ENCODE measurements at places on chromosomes 16 and 17.

- DNase-seq, result no peak
Measured at GRCh38 chr17:70677783-70678647, 508.7 kb downstream of the KCNJ2 start.

- DNase-seq, result peak; percentile 32
Measured at GRCh38 chr17:71163121-71163812, 957.6 kb upstream of the SOX9 start.

GRCh38 chr17:11880714-11881113, 116.6 kb downstream of the ZNF18 start:
- DNase-seq, result peak; percentile 5

DNA sequence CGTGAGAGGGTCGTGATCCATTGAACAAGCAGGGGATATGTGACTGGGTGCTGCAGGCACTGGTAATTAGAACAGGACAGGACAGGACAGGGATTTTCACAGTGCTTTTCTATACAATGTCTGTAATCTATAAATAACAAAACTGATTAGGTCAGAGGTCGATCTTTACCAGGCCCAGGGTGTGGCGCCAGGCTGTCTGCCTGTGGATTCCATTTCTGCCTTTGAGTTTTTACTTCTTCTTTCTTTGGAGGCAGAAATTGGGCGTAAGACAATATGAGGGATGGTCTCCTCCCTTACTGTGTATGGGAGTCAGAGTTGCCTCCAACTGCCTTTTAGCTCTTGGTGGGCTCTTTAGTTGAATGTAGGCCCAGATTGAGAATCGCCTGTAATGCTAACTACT, 1.5 kb upstream of the ZNF764 start:
- DNase-seq, result no peak

- DNase-seq, result no peak
Measured at GRCh38 chr16:29664091-29664921, 1.3 kb downstream of the SPN start.

GRCh38 chr17:68542698-68543463, 30.7 kb downstream of the PRKAR1A start:
- no peak for DNase-seq

- DNase-seq, result no peak
Measured at GRCh38 chr16:21652453-21652852, at the start of gene IGSF6. TSS of gene IGSF6 (minus strand) at chr16:21652608. CDS start at chr16:21652598, 10 bp downstream.

- no peak for DNase-seq
Measured at GRCh38 chr17:67485666-67486065, 108.6 kb downstream of the PITPNC1 start.
